ENCODE measurements at places on chromosomes 16 and 17. TPM values are rescaled to one million over a fixed set of nuclear protein-coding genes. Genes with fewer than 3 reads are reported as not detected.

KRTAP3-2 gene
- total RNA-seq = not detected

ZC3H7A gene
- 46.7 TPM for total RNA-seq

CCL17 gene
- not detected for total RNA-seq

SLC13A5 gene
- total RNA-seq = 0.49 TPM

PIK3R5 gene
- 0.49 TPM for total RNA-seq
